Activated CD8-positive, alpha-beta memory T cell treated with anti-CD3 and anti-CD28 coated beads for 36 hours (primary cell): ENCODE measurements at places on chromosomes 1 and 21. TPM values are rescaled to one million over a fixed set of nuclear protein-coding genes. Genes with fewer than 3 reads are reported as not detected.

Gene LIN28A
- not detected for total RNA-seq

Gene ADAM30
- not detected for total RNA-seq

Gene RNF115
- total RNA-seq: 16.4 TPM

Gene LAMC1
- 0.27 TPM for total RNA-seq

Gene HSPA6
- 0.75 TPM for total RNA-seq

Gene SLC16A4
- 0.21 TPM for total RNA-seq

Gene LCE1B
- total RNA-seq: not detected

Gene DNAJB4
- 8.2 TPM for total RNA-seq

Gene CHIT1
- 0.06 TPM for total RNA-seq

Gene VANGL1
- total RNA-seq: 2.2 TPM

Gene AHCYL1
- 67.1 TPM for total RNA-seq

Gene SIPA1L2
- 10.1 TPM for total RNA-seq

Gene MRPL37
- 218 TPM for total RNA-seq

Gene PTGFRN
- total RNA-seq: 7.9 TPM

Gene EBNA1BP2
- total RNA-seq: 165 TPM

Gene TCHH
- 0.17 TPM for total RNA-seq

Gene CNKSR1
- total RNA-seq: 0.84 TPM

Gene OR2T2
- total RNA-seq: not detected

Gene ERI3
- 50.6 TPM for total RNA-seq

Gene THEM5
- total RNA-seq: not detected

Gene HCRTR1
- not detected for total RNA-seq

Gene SPRR2D
- not detected for total RNA-seq

Gene SDC3
- total RNA-seq: 0.23 TPM
